Chondrocyte (in vitro differentiated cells): ENCODE measurements at places on chromosomes 1 and 21. TPM values are rescaled to one million over a fixed set of nuclear protein-coding genes. Genes with fewer than 3 reads are reported as not detected.

PADI1 gene
- 0.41 to 0.97 TPM (median 0.70 TPM) in 3 replicates for total RNA-seq

YIPF1 gene
- 17.2 to 18.4 TPM (median 18.1 TPM) in 3 replicates for total RNA-seq

ERICH3 gene
- total RNA-seq = not detected in 3 replicates

S100A9 gene
- not detected in 3 replicates for total RNA-seq

ARHGEF10L gene
- 27.3 to 40.6 TPM (median 40.0 TPM) in 3 replicates for total RNA-seq

SLC6A17 gene
- total RNA-seq = 1.6 to 6.1 TPM (median 2.1 TPM) in 3 replicates

SLC37A1 gene
- total RNA-seq = 3.5 to 4.8 TPM (median 4.7 TPM) in 3 replicates

BRDT gene
- not detected in 3 replicates for total RNA-seq

SPRR2D gene
- not detected in 3 replicates for total RNA-seq

AIRE gene
- total RNA-seq = not detected in 3 replicates

GPR25 gene
- total RNA-seq = not detected in 3 replicates

GRCh38 chr1:39082010-39082799 is 56.1 kb downstream of the NDUFS5 start:
- DNase-seq = no peak
- H3K27me3 ChIP-seq = peaks cover 10% of the 10 kb centered on the region
- no peaks in the 10 kb centered on the region for H3K36me3 ChIP-seq
- H3K4me1 ChIP-seq = peaks cover 10% of the 10 kb centered on the region

GRCh38 chr1:115114308-115114707 is 25.0 kb upstream of the TSPAN2 start:
- peaks cover 62% of the 10 kb centered on the region for H3K4me1 ChIP-seq
- no peaks in the 10 kb centered on the region for H3K27me3 ChIP-seq
- H3K27ac ChIP-seq = peak overlapping the region; percentile 87
- H3K36me3 ChIP-seq = peaks cover 2% of the 10 kb centered on the region

- no peak overlapping the region for H3K4me3 ChIP-seq
- no peak for DNase-seq
- H3K36me3 ChIP-seq = peaks cover 2% of the 10 kb centered on the region
- H3K4me1 ChIP-seq = peaks cover 6% of the 10 kb centered on the region
- H3K27ac ChIP-seq = no peak overlapping the region
- H3K27me3 ChIP-seq = no peaks in the 10 kb centered on the region
Measured at GRCh38 chr21:28207436-28208173, 785.1 kb downstream of the LTN1 start.

GRCh38 chr1:70907563-70908310 is 139.9 kb downstream of the PTGER3 start:
- H3K36me3 ChIP-seq = no peaks in the 10 kb centered on the region
- no peak overlapping the region for H3K27ac ChIP-seq
- no peaks in the 10 kb centered on the region for H3K4me1 ChIP-seq
- DNase-seq = no peak

DNA sequence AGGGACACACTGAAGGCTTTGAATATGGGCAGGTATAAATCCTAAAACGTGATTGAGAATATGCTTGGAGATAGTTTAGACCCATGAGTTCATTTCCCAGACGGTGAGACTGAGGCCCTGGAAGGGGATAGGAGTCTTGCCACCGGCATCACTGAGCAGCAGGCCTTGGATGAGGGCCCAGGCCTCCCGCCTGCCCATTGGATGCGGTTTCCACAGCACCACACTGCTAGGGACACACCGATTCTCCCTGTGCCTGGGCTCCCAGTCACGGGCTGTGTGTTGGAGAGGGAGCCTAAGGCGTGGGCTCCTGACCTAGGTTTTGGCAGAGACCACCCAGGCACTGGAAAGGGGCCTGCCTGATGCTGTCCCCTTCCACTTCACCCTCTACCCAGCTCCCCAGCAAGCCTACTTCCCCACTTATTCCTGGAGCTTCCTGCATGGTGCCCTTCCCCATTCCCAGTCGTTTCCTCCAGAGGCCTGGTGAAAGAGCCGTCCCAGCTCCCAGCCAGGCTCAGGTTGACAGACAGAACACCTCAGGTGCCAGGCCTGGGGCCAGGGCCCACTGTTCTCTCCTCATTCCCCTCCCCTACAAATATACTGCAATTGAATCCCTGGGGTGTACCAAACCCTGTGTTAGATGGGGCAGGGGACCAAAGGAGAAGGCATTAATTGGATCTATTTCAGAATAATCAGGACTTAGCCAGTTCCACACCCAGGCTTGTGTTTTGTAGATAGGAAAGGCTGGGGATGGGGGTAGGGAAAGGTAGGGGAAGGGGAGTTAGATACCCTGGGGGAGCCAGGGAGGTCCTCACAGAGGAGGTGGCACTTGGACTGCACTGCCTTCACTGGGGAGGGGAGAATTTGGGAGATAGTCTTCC is 3.4 kb downstream of the FOXO6 start:
- peak overlapping the region; percentile 18 for H3K27ac ChIP-seq
- peaks cover 36% of the 10 kb centered on the region for H3K4me1 ChIP-seq
- H3K4me3 ChIP-seq = peak overlapping the region; percentile 39
- H3K36me3 ChIP-seq = no peaks in the 10 kb centered on the region
- DNase-seq = no peak

- H3K4me3 ChIP-seq = no peak overlapping the region
- H3K27me3 ChIP-seq = no peaks in the 10 kb centered on the region
- H3K36me3 ChIP-seq = peaks cover 2% of the 10 kb centered on the region
- DNase-seq = no peak
- H3K27ac ChIP-seq = no peak overlapping the region
Measured at GRCh38 chr1:28326515-28326914, 2.3 kb upstream of the MED18 start.

DNA sequence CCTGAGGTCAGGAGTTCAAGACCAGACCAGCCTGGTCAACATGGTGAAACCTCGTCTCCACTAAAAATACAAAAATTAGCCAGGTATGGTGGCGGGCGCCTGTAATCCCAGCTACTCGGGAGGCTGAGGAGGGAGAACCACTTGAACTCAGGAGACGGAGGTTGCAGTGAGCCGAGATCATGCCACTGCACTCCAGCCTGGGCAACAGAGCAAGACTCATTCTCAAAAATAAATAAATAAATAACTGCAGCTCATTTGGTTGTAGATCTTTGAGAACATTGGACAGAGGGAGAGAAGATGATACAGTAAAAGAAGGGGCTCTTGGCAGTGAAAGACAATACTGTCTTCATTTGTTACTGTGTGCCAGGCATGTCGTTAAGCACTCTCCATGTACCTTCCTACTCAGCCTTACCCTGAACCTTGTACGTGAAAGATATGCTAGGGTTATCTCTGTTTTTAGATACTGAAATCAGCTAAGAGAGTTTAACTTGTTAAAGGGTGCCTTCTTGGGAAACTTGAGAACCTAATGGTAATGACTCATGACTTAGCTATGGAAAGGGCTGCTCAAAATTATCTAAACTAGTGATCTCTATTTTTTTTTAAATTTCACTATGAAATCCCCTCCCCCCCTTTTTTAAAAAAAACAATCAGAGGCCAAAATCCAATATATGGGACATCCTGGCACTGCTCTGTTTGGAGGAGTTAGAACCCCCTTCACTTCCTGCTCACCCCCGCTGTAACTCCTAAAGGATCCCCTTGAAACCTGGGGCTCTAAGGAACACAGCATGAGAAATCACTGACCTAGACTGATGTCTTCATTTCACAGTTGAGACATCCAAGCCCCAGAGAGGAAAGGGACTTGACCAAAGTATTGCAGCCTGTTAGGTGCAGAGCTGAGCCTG is 6.8 kb upstream of the KPNA6 start:
- peaks cover 22% of the 10 kb centered on the region for H3K4me1 ChIP-seq
- H3K27ac ChIP-seq = peak overlapping the region; percentile 20
- H3K4me3 ChIP-seq = no peak overlapping the region
- DNase-seq = no peak

- no peak for DNase-seq
- H3K27me3 ChIP-seq = peaks cover 4% of the 10 kb centered on the region
- no peak overlapping the region for H3K27ac ChIP-seq
- H3K4me1 ChIP-seq = no peaks in the 10 kb centered on the region
Measured at GRCh38 chr1:74834261-74834660, 101.3 kb downstream of the TYW3 start.

DNA sequence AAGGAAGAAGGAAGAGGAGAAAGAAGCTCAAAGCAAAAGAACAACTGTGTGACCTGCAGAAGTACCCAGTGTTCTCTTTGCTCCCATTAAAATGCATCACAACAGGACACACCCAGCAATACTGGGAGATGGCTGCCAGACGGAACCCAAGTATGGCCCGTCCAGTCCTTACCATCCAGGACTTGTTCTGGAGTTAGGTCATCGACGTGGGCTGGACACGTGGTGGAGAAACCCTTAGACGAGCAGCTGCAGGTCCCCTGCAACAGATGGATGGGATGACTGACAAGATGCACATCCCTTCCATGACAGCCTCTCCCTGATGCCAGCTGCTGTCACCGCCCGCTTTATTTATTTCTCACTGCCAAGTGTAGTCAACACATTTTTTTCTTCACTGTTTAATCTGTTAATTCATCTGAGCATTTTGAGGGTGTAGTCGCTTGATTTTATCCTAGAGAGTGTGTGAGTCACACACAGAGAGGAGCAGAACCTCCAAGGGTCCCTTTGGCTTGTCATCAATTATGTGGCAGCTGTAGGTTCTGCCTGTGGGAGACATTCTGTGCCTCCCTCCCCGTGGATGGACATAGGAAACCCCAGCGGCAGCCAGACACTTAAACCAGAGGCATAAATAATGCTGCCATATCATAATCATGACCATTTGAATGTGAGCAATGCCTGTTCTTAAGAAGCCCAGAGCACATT is 80.9 kb downstream of the ABCA4 start:
- peak overlapping the region; percentile 34 for H3K27ac ChIP-seq
- DNase-seq = no peak

- H3K27ac ChIP-seq = no peak overlapping the region
- H3K4me1 ChIP-seq = no peaks in the 10 kb centered on the region
- no peak for DNase-seq
- H3K36me3 ChIP-seq = peaks cover 1% of the 10 kb centered on the region
- no peak overlapping the region for H3K4me3 ChIP-seq
Measured at GRCh38 chr1:71778940-71779339, 503.4 kb downstream of the NEGR1 start.

- no peak overlapping the region for H3K4me3 ChIP-seq
- H3K4me1 ChIP-seq = peaks cover 7% of the 10 kb centered on the region
- no peaks in the 10 kb centered on the region for H3K36me3 ChIP-seq
Measured at GRCh38 chr1:107889524-107889923, 75.5 kb downstream of the VAV3 start.

GRCh38 chr1:116777831-116778830 is 23.9 kb downstream of the CD2 start:
- peak overlapping the region; percentile 46 for H3K27ac ChIP-seq
- no peak overlapping the region for H3K4me3 ChIP-seq
- DNase-seq = no peak
- H3K36me3 ChIP-seq = no peaks in the 10 kb centered on the region

DNA sequence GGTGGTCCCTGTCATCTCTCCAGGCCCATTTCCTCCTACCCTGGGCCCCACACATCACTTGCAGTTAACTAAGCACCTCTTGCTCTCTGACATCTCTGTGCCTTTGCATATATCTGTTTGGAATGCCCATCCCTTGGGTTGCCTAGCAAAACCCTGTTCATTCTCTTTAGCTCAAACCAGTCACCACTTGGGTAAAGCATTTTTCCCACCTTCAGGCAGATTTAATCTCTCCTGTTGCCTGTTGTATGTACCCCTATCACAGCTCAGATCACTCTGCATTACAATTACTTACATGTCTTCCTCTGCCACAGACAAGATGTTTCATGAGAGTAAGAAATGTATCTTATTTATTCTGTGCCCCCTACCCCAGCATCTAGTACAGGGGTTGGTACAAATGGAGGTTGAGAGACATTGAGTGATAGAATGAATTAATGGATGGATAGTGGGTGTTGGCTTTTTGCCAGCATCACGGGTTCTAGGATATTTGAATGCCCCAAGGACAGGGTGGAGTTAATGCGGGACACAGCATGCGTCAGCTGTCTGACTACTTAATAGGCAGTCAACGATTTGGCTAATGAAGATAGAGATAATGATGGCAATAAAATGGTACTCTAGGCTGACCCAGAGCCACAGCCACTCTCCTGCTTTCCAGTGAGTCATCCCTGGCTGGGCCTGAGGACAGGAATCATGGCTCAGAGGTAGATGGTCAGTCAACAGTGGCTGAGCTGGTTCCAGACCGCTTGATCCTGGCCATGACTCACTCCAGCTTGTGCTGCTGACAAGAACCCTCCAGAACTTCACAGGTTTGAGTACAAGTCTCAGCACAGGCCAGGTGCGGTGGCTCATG is 6.5 kb downstream of the NR0B2 start:
- H3K27me3 ChIP-seq = no peaks in the 10 kb centered on the region
- no peak for DNase-seq
- no peaks in the 10 kb centered on the region for H3K36me3 ChIP-seq
- H3K27ac ChIP-seq = no peak overlapping the region
- H3K4me3 ChIP-seq = no peak overlapping the region

GRCh38 chr1:82073071-82073470 is 272.3 kb downstream of the ADGRL2 start:
- no peak overlapping the region for H3K27ac ChIP-seq
- DNase-seq = no peak
- H3K36me3 ChIP-seq = no peaks in the 10 kb centered on the region
- peaks cover 23% of the 10 kb centered on the region for H3K4me1 ChIP-seq
- H3K4me3 ChIP-seq = no peak overlapping the region

GRCh38 chr1:24415910-24416665 is 486 bp downstream of the NIPAL3 start:
- H3K27me3 ChIP-seq = no peaks in the 10 kb centered on the region
- H3K4me1 ChIP-seq = peaks cover 58% of the 10 kb centered on the region

- H3K36me3 ChIP-seq = no peaks in the 10 kb centered on the region
- H3K27me3 ChIP-seq = no peaks in the 10 kb centered on the region
- no peak for DNase-seq
- peaks cover 8% of the 10 kb centered on the region for H3K4me1 ChIP-seq
Measured at GRCh38 chr1:65558215-65558614, 137.7 kb downstream of the LEPR start.

- peaks cover under 1% of the 10 kb centered on the region for H3K27me3 ChIP-seq
- no peak for DNase-seq
- peaks cover 16% of the 10 kb centered on the region for H3K4me1 ChIP-seq
- no peak overlapping the region for H3K27ac ChIP-seq
- H3K4me3 ChIP-seq = no peak overlapping the region
Measured at GRCh38 chr1:63041660-63042059, 257.7 kb downstream of the ATG4C start.

GRCh38 chr21:46220275-46220810 is 8.2 kb downstream of the LSS start:
- H3K36me3 ChIP-seq = peaks cover 18% of the 10 kb centered on the region
- no peak overlapping the region for H3K27ac ChIP-seq
- DNase-seq = peak; percentile 66
- no peak overlapping the region for H3K4me3 ChIP-seq
- peaks cover 13% of the 10 kb centered on the region for H3K4me1 ChIP-seq

DNA sequence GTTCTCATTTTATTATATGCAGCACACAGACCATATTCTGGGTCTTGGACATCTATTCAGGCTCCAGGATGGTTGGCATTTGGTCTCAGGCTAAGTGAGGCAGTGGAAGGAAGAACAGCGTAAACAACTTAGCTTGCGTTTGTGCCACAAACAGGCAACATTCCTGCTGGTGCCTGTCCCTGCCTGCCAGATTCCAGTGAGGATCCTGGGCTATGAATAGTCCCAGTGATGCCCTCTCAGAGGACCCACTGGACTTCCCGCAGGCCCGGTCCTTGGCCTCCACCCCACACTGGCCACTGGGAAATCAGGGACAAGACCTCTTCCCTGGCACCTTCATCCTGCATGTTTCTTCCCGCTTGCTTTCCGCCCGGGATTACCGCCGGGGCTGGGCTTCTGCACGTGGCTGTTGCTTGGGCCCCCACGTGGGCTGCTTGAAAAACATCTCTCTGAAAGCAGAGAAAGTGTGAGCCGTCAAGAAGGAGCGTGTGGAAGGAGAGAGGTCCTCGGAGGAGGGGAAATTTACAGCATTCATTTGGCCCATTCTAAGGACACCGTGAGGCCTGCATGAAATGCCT is 145.1 kb upstream of the WNT4 start:
- H3K27me3 ChIP-seq = peaks cover 13% of the 10 kb centered on the region
- H3K4me1 ChIP-seq = peaks cover 4% of the 10 kb centered on the region
- no peak overlapping the region for H3K27ac ChIP-seq
- H3K36me3 ChIP-seq = no peaks in the 10 kb centered on the region
- DNase-seq = peak; percentile 56
- H3K4me3 ChIP-seq = no peak overlapping the region
